ENCODE measurements at places on chromosomes 13 and 19.

DNA sequence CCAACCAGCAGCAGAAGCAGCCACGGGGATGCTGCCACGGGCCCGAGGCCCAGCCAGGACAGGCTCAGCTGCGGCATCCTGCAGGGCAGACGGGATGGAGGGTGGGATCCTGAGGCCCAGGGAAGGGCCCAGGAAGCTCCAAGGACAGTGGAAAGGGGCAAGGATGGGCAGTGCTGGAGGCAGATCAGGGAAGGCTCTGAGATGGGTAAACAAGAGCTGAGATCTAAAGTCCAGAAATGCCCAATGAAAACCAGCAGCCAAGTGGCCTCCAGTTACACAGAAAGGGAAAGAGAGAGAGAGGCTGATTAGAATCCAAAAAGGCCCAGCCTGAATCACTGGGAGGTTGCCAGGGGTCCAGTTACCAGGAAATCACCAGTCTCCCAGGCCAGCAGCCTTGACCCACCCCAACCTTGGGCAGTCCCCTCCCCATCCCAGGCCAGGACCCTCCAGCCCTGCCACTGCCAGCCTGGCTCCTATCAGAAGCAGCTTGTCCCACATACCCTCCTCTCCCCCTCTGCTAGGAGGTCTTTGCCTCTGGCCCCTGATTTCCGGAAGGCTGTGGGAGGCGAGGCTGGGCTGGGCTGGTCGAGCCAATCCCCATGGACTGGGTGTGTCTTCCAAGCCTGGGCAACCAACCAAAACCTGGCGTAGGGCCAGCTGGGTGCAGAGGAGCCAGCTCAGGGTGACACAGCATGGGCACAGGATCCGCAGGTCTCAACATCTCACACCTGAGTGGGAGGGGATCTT, at the start of gene CYP4F11:
Gene CYP4F11 (minus strand): TSS at position 198 of the 747 bp plus-strand sequence. CDS start 121 bp downstream, at position 77.
- DNase-seq, result peak; percentile 14

DNA sequence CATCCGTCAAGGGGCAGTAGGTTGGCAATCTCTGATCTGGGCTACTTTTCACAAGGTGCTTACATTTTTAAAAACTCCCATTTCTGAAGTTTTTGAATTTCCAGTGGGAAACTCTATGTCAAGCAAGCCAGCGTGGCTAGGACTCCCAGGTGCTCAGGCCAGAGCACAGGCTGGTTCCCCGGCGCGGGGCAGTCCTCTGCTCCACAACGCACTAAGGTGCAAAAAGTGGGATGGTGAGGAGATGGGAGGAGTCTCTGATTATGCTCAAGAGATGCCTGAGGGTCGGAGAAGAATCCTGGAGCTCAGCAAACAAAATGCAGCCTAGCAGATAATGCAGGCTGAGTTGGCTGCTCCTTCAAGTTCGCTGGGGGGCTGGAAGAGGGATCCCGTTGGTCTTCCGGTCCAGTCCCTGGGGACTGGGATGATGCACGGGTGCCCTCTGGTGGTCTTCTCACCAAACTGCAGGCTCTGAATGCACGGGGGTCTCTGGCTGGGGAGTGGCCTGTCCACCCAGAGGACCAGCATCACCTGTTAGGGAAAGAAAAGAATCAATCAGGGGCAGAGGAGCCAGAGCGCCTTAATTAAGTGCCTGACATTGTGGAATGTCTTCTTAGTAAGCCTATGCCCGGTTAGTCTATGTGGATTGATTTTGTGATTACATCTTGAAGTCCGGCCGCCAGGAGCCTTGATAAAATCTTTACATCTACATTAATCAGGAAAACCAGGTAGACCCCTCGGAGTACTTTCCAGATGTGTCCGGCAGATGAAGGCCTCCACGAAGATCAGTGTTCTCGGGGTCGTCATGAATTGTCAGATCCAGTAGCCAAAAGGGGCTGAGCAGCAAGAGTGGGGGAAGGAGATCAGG, 244.4 kb upstream of the MAB21L1 start:
- DNase-seq, result no peak

DNA sequence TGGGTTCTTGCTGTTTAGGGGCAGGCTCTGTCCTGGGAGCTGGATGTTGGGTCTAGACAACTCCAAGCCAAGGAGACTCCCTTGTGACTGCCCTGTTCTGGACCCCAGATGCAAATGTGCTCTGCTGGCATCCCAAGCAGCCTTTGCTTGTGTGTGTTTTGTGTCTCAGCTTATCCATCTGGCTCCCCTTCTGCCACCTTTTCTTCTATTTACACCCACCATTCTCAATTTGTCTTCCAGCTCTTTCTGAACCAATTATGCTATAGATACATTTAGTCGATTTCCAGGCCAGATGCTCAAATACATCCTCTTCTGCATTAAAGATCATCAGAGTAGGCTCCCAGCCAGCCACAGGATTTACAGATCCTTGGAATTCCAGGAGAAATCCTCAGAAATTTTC, 115.0 kb upstream of the SLC7A1 start:
- no peak for DNase-seq

DNA sequence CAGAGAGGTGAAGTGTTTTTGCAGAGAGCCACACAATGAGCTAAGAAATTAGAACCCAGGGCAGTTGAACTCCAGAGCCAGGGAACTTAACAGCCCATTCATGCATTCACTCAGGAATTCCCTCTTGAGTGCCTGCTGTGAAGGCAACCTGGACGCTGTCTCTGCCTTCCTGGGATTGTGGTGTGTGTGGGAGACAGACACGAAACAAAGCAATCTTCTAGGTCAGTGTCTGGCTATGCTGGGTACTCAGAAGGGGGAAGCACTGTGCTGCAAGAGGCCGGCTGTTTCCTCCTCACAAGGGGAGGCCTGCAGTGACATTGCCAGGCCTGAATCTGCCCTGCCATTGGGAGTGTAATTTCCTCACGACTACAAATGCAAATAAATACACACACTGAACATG, 9.7 kb downstream of the BCKDHA start:
- DNase-seq, result no peak

GRCh38 chr19:17526922-17527321, 15.5 kb downstream of the PGLS start:
- DNase-seq, result no peak

DNA sequence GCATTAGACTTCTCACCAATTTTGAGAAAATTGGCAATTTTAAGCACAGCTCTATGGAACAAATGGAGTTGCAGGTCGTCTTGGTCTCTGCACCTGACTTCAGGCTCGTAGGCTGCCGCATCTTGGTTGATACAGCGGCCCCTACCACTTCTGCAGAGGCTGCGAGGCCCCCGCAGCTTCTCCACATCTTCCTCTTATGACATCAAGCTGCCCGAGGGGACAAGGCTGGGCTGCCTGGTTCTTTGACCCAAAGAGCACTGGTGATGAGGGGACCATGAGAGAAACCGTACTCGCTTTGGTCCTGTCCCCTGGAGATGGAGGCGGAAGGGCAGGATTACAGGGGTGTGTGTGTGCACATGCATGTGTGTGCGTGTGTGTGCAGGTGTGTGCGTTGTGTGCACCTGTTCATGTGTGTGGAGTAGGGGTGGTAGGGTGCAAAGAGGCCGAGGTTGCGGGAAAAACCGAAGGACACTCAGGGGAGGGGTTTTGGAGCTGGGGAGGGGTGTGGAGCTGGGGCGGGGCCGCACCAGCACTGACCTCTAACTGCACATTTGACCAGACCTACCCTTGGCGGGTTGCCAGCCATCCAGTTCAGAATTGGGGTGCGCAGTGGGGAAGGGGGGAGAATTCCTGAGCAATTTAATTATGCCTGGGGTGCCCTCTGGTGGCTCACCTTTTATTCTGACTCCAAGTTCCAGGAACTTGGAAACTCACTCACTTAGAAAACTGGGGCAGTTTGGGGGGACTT, 65.1 kb upstream of the ARHGEF7 start:
- no peak for DNase-seq

- DNase-seq, result no peak
These were observed 20.3 kb upstream of the RFC3 start for GRCh38 chr13:33797622-33798021.

DNA sequence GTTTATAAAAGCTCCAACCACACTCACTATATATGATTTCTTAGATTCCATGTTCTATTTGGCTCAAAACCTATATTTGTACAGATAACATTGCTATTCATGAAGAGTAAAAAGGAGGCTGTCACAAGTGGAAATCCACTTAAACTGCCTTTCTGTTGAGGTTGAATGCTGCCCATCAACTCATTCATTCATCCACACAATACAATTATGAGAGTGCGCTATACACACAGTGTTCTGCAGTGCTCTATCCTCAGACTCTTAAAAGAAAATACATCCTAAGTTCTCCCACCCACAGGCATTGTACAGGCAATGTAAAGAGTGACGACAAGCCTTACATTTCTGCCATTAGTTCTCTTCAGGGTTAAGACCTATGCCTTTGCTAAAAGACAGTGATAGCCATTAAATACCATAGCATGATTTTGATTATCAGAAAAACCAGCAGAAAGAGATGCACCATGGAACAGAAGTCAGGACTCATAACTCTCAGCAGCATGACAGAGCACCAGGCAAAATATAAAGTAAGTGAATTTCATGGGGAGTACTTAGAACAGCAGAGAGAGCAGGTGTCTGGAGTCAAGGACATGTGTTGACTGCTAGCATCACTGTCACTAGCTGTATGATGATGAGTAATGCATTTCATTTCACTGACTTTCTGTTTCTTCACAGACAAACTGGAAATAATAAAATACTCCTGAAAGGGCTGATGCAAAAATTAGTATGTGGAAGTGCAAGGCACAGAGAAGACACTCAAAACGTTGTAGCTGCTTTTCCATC, 218.0 kb downstream of the RBM26 start:
- no peak for DNase-seq

GRCh38 chr13:106238690-106239089, 296.8 kb downstream of the EFNB2 start:
- DNase-seq, result no peak

GRCh38 chr19:40673397-40673796, 17.1 kb downstream of the NUMBL start:
- no peak for DNase-seq

DNA sequence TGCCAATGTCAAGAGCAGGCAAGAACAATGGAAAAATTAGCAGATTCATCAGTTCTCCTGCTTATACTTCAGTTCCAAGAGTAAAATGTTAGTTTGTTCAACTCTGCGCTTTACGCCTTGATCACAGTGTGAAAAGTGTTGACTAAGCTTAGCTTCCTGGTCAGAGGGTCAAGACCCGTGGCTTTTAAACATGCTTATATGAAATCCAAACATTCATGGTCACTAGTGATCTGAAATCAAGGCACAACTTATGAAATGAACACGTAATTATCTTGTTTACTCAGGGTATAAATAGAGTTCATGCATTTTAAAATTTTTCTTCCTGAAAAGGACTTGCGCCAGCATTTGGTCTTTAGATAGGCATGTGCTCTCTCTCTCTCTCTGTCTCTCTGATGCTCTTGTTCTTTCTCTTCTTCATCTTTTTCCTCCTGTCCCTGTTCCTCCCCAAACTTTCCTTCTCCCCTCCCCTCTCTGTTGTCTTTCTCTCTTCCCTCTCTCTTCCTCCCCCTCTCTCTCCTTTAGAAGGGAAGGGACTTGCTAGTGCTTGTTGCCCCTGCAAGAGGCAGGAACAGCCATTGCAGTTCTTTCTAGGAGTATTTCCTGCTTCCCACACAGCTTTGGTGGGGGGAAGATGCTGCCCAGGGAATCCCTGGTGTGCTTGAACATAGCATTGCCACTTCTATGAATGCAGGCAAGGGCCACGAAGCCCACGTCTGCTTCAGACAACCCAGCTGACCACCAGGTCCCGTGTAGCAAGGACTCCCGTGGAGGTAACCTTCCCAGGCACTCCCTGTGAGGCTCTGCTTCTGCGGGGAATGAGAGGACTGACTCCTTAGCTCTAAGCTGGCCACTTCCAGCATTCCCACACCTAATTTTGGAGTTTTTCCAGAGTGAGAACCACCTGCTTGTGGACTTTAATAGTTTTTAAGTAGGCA, 7.1 kb upstream of the ZNF536 start:
- no peak for DNase-seq

- DNase-seq, result no peak
These were observed 951 bp upstream of the POSTN start for GRCh38 chr13:37599519-37599918.

GRCh38 chr13:96544957-96545356, 449.3 kb downstream of the OXGR1 start:
- no peak for DNase-seq

DNA sequence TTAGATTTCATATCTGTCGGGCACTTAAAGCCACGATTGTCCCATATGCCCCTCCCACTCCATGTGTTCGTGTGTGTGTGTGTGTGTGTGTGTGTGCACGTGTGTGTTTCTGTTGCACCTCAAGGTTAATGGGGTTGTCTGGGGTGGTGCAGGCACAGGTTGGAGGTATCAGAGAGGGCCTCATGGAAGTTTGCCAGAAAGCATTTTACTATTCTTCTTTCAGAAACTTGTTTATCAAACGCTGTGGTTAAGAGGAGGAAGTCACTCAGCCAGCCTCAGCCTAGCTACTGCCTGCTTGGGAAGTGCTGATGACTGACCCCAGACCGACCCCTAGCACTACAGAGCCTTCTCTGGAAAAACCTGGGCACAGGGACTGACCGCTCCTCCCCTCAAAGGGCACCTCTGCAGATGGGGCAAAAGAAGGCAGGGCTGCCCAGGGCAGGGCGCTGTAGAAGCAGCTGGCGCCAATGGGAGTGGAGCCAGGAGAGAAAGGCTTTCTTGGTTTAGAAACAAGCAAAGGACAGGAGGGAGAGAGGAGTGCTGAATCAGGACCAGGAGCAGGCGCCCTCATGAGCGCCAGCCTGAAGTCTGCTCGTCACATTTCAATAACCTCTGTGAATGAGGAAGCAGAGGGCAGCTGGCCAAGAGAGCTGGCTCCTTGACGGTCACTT, 3.9 kb downstream of the SIAH3 start:
- DNase-seq, result peak; percentile 64

DNA sequence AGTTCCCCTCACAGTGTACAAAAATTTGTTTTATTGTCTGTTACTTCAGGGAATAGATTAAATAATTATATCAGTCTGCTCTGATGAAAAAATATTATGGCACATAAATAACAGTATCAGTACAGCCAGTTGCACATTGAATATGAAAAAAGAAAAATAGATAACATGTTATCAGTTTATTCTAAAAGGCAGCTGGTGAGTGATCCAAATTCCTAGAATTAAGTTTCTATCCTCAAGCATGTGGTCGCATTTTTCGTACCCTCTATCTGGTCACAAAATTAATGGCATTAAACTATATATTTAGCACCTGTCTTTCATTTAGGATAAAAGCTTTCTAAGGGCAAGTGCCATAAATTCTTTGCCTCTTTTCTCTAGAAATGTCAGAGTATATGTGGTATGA, 944.8 kb upstream of the PCDH9 start:
- no peak for DNase-seq

DNA sequence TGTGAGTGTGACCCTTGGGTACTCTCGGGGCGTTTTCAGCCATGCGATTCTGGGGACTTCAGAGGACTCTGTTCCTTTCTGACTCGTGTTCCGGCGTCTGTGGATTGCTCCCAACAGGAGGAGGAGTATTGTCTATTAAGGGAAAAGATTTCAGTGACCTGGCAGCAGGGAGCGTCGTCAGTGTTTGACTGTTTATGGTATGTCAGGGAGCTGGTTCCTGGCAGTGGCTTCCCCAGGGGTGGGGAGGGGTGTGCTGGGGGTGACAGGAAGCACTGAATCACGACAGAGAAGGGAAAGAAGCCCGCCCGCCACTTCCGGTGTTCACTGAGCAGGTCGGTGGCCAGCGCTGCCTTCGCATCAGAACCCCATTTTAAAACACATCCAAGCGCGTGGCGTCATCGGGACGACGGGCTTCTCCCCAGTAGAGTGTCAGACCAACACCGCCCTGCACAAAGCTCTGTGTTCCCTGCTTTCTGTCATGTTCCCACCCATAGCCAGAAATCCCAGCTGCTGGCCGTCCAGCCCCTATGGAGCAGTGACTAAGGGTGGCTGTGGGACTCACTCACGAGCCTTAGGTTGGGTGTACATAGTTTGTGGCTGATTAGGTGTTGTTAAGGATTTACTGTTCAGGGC, 33.8 kb downstream of the COL4A2 start:
- no peak for DNase-seq

Measured in NCI-H2107 (cell line).